ENCODE measurements at places on chromosomes 6 and 20.

DNA sequence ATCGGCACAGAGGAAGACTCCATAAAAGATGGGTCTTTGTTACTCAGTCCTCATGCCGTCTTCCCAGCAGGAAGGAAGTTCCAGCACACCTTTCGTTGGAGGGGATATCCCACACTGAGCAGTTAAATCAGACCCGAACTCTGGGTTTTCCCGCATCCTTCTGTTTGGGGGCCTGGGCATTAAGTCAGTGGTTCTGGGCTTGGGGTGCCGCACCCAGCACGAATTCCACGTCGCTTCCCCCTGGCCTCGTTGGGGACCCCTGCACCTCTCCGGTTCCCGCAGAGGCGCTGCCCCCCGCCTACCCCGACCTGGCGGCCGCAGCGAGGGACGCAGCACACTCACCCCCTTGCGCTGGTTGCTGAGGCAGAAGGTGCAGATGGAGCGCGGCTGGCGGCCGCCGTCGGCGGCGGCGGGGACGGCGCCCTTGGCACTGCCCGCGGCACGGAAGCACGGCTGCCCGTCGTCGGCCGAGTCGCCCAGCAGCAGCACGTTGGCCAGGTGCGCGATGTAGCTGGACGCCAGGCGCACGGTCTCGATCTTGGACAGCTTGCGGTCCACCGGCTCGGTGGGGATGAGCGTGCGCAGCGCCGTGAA is 641 bp downstream of the TCF15 start:
- no peak for DNase-seq

DNA sequence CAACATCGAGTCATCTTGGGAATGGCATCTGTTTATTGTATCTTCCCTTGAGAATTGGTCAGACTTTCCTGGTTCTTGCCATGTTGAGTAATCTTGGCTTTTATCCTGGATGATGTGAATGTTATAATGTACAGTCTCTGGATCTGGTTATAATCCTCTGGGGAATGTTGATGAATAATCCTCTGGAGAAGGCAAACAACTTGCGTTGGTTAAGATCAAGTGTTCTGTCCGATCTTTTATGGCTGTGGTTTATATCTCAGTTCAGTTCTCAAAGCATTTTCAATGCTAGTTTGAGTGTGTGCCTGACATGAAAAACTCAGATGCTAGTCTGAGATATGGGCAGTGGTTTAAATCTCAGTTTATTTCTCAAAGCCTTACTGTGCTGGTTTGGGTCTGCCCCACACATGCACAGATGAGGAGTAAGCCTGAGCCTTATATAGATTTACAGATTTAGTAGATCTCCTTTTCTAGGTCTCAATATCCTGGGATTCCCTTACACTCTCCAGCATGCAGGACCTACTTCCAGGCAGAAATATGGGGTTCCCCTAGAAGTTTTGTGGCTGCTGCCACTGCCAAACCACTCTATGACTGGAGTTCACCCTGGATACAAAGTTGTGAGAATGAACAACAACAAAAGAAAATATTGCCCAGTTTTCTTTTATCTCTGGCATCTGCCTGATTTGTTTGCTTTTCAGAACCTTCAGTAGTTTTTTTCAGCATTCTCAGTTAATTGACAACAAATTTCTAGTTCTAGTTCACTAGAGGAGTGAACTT is 191.8 kb upstream of the MAN1A1 start:
- no peak for DNase-seq

GRCh38 chr6:121660277-121660676 is 224.8 kb downstream of the GJA1 start:
- DNase-seq, result no peak

DNA sequence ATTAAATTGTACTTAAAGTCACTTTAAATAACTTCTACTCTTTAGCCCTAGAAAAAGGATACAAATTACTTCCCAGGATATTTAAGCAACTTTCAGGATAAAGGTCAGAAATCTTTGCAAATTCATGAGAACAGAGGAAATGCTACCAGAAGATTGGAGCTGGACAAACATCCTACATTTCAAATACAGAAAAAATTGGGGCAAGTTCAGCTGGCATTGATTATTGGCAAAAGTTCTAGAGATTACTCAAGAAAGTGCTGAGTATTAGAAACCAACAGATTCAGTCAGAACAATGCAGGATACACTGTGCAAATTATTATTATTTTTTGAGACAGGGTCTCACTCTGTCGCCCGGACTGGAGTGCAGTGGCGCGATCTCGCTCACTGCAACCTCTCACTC is 6.0 kb downstream of the SLC22A23 start:
- DNase-seq, result no peak

GRCh38 chr6:39493777-39494176 is 171.3 kb upstream of the KCNK16 start:
- no peak for DNase-seq

- DNase-seq, result no peak
Observed at GRCh38 chr20:32363492-32363891, 5.4 kb downstream of the ASXL1 start.

DNA sequence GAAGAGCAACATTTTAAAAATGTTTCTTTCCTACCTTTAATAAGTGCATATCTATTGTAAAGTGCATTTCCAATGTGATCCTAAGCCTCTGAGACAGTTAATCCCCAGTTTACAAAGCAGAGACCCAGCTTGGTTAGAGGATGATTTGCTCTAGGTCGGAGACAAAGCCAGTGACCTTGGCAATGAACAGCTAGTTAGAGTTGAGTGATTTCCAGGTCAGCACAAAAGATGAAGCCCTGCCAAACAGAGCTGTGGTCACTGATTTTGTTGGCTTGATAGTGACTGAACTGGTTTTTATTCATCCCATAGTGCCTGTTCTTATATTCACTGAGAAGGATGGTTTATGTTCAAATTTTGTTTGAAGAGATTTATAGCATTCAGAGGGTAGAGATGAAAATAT is 56.6 kb upstream of the CD83 start:
- no peak for DNase-seq

GRCh38 chr6:70667711-70668498 is at the start of gene SMAP1:
TSS of gene SMAP1 (plus strand) at chr6:70667883. CDS start at chr6:70668024, 141 bp downstream.
- DNase-seq, result peak; percentile 94

DNA sequence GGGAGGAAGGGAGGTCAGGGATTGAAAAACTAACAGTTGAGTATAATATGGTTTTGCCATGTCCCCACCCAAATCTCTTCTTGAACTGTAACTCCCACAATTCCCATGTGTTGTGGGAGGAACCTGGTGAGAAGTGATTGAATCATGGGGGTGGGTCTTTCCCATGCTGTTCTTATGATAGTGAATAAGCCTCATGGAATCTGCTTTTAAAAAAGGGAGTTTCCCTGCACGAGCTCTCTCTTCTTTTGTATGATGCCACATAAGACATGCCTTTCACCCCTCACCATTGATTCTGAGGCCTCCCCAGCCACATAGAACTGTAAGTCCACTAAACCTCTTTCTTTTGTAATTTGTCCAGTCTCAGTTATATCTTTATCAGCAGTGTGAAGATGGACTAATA is 833.4 kb upstream of the MAP3K7 start:
- DNase-seq, result no peak

DNA sequence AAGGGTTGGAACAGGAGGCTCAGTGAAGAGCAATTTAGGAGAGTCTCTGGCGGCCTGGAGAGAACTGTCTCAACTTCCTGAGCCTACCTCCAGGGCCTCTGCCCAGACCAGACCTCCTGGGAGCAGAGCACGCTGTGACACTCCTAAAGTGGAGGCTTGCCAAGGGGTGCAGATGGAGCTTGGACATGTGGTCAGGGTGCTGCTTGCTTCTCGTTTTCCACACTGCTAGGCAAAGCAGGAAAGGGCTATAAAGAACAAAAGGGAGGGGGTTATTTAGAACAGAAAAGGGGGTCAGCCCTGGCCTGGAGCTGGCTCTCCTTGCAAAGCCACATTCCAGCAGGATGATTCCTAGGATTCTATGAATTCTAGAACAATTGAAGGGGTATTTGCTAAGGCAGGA is 145.7 kb upstream of the GGTLC1 start:
- DNase-seq, result no peak

DNA sequence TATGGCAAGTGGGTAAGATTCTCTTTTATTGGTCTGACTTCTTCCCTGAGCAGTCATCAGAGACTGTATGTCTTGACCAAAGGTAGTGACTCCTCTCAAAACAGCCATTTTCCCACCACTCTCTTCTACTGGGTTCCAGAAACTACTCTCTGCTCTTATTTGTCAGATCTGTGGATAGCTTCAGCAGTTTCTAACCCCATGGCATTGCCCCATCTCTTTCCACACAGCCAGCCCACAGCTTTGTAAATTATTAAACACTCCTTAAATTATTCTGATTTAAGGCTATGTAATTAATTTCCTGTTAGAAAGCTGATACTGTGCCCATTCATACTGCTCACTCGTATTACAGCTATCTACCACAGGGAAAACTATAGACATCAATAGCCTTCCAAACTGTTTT is 138.4 kb upstream of the CNR1 start:
- DNase-seq, result no peak

- DNase-seq, result no peak
Observed at GRCh38 chr6:78999737-79000136, 78.3 kb downstream of the PHIP start.

DNA sequence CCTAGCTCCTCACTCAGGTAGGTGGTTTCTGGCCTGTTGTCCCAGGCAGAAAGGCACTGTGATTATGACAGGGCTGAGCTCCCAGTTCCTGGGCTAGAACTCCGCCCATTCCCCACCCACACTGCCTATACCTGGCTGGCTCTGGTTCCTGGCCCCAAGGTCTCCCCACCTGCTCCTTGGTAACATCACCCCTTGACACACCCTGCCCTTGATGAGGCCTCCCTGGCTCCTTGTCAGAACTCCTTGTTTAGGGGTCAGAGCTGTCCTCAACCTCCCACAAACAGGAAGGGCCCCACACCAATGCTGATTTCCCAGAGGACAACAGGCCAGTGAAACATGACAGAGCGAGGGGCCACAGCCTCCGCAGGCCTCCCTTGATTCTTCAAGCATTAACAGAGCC is 15.5 kb upstream of the MYMX start:
- no peak for DNase-seq

GRCh38 chr6:50791900-50792508 is 26.7 kb upstream of the TFAP2B start:
- DNase-seq, result peak; percentile 79

- no peak for DNase-seq
Observed at GRCh38 chr20:60191014-60191413, 232.8 kb downstream of the CDH26 start.

DNA sequence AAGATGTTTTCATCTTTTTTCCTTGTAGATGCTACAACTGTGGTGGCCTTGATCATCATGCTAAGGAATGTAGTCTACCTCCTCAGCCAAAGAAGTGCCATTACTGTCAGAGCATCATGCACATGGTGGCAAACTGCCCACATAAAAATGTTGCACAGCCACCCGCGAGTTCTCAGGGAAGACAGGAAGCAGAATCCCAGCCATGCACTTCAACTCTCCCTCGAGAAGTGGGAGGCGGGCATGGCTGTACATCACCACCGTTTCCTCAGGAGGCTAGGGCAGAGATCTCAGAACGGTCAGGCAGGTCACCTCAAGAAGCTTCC is 101.5 kb downstream of the POPDC3 start:
- DNase-seq, result no peak

- DNase-seq, result no peak
Observed at GRCh38 chr6:132948889-132949288, 134.5 kb downstream of the RPS12 start.

- no peak for DNase-seq
Observed at GRCh38 chr6:113416170-113416569, 441.0 kb upstream of the MARCKS start.

DNA sequence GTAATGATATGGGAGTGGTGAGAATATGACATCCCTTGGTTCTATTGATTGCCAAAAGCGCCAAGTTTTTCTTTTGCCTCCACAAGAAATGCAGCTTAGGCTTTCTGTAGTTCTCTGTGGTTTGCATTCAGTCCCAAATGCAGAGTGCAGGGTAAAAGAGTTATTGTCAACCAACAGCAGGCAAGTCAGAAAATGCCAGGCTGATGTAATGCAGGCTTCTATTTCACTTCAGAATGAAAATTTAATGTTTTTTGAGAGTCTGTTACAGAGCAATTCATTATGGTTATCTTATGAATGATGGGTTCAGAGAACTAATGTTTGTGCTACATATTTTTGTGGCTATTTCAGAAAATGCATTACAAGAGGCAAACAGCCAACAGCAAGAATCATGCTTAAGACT is 293.5 kb downstream of the CENPW start:
- DNase-seq, result no peak

- no peak for DNase-seq
Observed at GRCh38 chr6:134481966-134482365, 164.1 kb upstream of the SGK1 start.

DNA sequence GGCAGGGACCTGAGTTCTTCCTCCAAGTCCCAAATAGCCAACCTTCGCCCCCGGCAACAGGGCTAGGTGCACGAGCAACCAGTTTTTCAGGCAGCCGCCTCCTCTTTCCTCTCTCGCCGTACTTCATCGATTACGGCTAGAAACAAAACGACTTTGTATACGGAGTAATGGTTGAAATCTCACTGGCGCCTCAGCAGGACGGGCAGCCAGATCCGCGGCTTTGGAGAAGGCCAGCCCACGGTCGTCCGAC is 333 bp upstream of the SMIM13 start:
- no peak for DNase-seq

- no peak for DNase-seq
Observed at GRCh38 chr6:47741807-47742206, 40.0 kb upstream of the OPN5 start.

All from hematopoietic multipotent progenitor cell treated with erythropoietin and hydrocortisone succinate and interleukin-3 and kit ligand, for 6 days (in vitro differentiated cells).